Activated T-helper 2 cell treated with anti-CD3 and anti-CD28 coated beads, Interferon-gamma antibody, Interleukin-2, Interleukin-4, amounts not matched to agents 10 μg/mL and 5 μg/mL and 100 μg/mL, durations not matched to agents 14 hours and 24 hours and 36 hours (primary cell): ENCODE measurements at places on chromosomes 16 and 17.

DNA sequence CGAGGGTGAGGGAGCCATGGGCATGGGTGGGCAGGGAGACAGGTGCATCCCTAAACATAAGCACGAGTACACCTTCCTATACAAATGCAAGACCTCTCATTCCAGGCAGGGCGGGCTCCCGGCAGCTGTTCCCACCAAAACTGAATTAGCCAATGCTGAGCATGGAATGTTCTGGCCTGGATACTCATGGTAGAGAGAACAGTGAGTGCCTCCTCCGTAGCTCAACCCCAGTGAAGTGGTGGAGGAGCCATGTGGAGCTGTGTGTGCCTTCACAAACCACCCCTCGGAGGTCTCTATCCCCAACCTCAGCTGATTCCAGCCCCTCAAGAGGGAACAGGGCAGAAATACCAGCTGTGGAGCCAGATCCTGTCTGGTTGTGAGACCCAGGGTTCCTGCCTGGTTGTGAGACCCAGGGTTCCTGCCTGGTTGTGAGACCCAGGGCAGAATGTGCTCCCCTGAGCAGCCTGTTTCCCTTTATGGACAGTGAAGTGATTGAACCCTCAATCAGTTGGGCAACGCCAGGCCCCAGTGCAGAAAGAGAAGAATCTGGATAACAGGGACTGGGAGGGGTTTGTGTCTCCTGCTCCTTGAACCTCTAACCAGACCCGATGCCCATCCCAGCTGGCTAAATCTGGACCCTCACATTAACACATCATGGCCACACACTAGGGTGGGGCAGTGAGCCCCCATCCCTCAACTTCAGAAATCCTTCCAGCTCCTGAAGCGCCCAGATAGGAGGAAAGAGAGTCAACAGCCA, 2.4 kb upstream of the CDH16 start:
- H3K27ac ChIP-seq = no peak overlapping the region
- H3K4me1 ChIP-seq = peaks cover 10% of the 10 kb centered on the region
- H3K36me3 ChIP-seq = no peaks in the 10 kb centered on the region
- H3K27me3 ChIP-seq = peaks cover 36% of the 10 kb centered on the region
- DNase-seq = no peak

DNA sequence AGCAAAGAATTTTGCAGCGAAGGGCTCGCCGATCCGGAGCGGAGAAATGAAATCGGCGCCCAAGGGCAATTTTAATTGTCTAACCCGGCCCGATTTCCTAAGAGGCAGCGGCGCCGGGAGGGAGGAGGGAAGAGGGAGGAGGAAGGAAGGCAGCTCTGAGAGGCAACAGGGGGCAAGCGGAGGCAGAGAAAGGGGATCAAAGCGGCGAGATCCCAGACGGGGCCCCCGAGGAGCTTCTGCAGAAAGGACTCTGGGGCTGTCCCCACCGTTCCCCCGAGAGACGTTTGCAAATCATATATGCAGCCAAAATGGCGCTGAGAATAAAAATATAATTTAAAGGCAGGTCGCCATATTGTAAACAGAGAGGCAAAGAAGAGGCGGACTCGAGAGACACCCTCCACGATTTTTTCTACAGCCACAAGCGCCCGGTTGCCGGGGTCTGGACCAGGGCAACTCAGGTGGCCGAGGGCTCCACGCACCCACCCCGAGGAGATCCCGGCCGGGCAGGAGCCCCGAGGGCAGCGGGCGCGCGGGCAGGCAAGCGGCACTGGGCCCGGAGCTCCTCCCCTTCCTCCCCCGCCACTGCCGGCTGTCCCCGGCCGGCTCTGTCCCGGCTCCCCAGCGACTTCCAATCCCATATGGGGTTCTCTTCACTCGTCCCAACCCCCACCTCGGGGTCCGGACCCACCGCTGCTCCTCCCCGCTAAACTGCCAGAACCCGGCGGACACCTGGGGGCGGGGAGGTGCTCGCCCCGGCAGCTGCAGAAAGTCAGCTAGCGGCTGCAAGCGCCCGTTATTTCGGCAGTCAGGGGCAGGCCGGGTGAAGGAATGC, 1.9 kb downstream of the PHF12 start:
- peak overlapping the region; percentile 82 for H3K27ac ChIP-seq
- no peaks in the 10 kb centered on the region for H3K27me3 ChIP-seq
- DNase-seq = peak; percentile 56
- peaks cover 32% of the 10 kb centered on the region for H3K4me1 ChIP-seq
- peak overlapping the region; percentile 95 for H3K4me3 ChIP-seq
- peaks cover 49% of the 10 kb centered on the region for H3K36me3 ChIP-seq

GRCh38 chr17:51217946-51218345, 41.9 kb downstream of the MBTD1 start:
- peaks cover 43% of the 10 kb centered on the region for H3K36me3 ChIP-seq
- DNase-seq = no peak
- no peak overlapping the region for H3K27ac ChIP-seq
- no peaks in the 10 kb centered on the region for H3K27me3 ChIP-seq
- H3K4me1 ChIP-seq = peaks cover 8% of the 10 kb centered on the region

GRCh38 chr17:34358631-34359030, 2.4 kb downstream of the CCL13 start:
- H3K27ac ChIP-seq = no peak overlapping the region
- peaks cover 26% of the 10 kb centered on the region for H3K27me3 ChIP-seq
- no peak overlapping the region for H3K4me3 ChIP-seq
- DNase-seq = no peak
- H3K36me3 ChIP-seq = peaks cover 4% of the 10 kb centered on the region

DNA sequence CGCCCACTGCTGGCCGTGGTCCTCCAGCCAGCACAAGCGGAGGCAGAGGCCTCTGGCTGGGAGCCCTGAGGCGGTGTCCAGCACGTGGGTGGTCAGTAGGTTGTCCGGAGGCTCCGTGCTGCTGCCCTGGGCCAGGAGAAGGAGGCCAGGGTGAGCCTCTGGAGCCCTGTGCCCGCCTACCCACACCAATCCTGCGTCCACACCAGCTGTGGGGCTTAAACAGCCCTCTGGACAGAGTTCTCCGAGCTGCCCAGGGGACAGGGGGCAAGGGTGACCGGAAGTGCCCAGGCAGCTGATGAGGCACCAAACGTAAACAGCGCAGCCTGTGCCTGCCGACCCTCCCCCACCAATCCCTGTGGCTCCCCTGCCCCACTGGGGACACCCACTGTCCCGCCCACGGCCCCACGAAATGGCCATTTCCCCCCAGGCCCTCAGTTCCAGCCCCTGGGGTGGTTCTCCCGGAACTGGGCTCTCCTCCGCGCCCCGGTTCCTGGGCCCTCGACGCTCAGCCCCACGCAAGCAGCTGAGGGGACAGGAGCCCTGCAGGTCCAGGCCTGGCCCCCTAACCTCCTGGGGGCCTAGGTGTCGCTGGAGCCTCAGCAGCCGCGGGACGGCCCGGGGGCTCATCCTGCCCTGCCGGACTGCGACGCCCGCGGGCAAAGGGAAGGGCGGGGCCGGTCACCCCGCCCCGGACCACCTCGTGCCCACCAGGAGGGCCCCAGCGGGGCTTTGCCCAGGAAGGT, 27.9 kb upstream of the DBNDD1 start:
- peaks cover 3% of the 10 kb centered on the region for H3K4me1 ChIP-seq
- H3K4me3 ChIP-seq = no peak overlapping the region
- no peak overlapping the region for H3K27ac ChIP-seq

- peaks cover 34% of the 10 kb centered on the region for H3K4me1 ChIP-seq
- peaks cover 67% of the 10 kb centered on the region for H3K36me3 ChIP-seq
- H3K4me3 ChIP-seq = no peak overlapping the region
- H3K27me3 ChIP-seq = no peaks in the 10 kb centered on the region
Measured at GRCh38 chr17:73211745-73212144, 18.9 kb downstream of the COG1 start.

DNA sequence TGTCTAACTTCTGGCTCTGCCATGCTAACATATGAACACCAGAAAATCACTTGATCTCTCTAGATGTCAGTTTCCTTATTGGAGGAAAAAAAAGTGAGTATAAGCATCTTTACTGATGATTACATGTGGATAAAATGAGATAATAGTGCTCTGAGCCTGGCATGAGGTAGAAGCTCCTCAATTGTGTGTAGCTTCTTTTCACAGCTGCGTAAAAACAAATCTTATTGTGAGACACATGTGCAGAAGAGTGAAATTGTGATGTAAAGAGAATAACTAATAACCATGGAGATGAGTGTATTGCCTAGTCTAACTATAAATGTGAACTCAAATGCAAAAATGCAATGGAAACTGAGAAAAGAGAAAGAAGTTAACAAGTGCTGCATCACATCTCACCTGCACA, 44.7 kb downstream of the CDH11 start:
- no peaks in the 10 kb centered on the region for H3K4me1 ChIP-seq
- no peaks in the 10 kb centered on the region for H3K27me3 ChIP-seq
- no peak for DNase-seq
- H3K4me3 ChIP-seq = no peak overlapping the region
- no peaks in the 10 kb centered on the region for H3K36me3 ChIP-seq

GRCh38 chr17:10071141-10071540, 127.3 kb downstream of the GAS7 start:
- no peaks in the 10 kb centered on the region for H3K27me3 ChIP-seq
- no peak for DNase-seq
- no peak overlapping the region for H3K27ac ChIP-seq
- no peaks in the 10 kb centered on the region for H3K4me1 ChIP-seq

DNA sequence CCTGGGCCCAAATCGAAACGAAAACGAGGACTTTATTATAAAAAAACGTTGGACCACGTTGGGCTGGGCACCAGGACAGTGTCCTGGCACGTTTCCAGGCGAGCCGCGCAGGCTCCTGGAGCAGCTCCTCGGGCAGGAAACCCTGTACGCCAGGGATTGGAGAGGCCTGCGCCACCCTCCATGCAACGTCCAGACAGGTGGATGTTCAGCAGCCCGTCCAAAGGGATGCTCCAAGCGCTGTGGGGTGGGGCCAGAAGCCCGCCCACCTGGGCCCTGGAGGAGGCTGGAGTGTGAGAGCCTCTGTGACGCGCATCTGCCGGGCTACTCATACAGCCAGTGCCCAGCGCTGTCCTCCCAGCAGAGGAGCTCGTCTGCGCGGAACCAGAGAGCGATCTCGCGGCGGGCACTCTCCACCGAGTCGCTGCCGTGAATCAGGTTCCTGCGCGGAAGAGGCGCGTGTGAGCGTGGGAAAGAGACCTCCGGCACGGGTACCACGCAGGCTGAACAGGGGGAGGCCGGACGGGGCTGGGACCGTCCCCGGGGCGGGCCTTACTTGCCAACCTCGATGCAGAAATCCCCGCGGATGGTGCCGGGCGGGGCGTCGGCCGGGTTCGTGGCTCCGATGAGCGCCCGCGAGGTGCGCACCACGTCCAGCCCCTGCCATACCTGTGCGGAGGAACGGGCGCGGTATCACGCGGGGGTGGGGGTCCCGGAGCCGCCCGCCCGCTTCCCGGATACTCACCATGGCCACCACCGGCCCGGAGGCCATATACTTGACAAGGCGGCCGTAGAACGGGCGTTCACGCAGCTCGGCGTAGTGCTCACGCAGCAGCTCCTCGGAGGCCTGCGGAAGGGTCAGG, 785 bp downstream of the NME3 start:
- no peaks in the 10 kb centered on the region for H3K27me3 ChIP-seq
- peaks cover 10% of the 10 kb centered on the region for H3K4me1 ChIP-seq
- DNase-seq = no peak
- H3K27ac ChIP-seq = peak overlapping the region; percentile 46
- H3K36me3 ChIP-seq = peaks cover 33% of the 10 kb centered on the region

DNA sequence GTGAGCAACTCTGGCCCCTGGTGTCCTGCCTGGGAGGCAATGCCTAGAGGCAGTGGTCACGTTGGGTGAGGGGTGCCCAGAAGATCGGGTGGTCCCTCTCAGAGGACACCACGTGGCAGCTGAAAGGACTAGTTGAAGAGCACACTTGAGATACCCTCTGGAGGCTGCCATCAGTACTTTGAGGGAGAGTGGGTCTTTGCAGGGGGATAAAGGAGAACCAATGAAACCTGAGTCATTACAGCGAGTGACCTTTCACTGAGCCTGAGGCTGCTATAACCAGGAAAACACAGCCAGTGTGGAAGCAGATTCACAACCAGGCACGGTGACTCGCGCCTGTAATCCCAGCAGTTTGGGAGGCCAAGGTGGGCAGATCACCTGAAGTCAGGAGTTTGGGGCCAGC, 18.9 kb downstream of the CA4 start:
- DNase-seq = no peak
- H3K27me3 ChIP-seq = no peaks in the 10 kb centered on the region
- H3K27ac ChIP-seq = no peak overlapping the region
- H3K4me1 ChIP-seq = peaks cover 29% of the 10 kb centered on the region

DNA sequence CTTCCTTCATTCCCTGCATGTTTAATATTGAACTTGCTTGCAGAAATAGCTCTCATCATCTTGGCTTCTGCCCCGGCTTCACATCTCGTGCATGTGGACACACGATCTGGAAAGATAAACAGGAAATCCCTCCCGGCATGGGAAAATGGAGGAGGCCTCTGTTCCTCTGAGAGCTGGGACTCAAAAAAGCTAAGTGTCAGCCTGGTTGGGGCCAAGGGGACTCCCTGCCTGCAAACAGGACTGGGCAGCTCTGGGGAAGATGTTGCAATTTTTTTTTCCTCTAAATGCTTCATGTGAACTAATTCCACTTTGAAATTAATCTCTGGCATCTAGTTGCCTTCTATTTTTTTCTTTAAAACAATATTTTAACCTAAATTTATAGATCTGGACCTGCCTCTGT, 24.8 kb downstream of the ITPRIPL2 start:
- H3K4me3 ChIP-seq = no peak overlapping the region
- DNase-seq = no peak
- H3K27ac ChIP-seq = no peak overlapping the region
- H3K4me1 ChIP-seq = peaks cover 4% of the 10 kb centered on the region
- peaks cover 20% of the 10 kb centered on the region for H3K27me3 ChIP-seq

GRCh38 chr17:7107012-7107754, 7.4 kb downstream of the ASGR2 start:
- H3K27ac ChIP-seq = no peak overlapping the region
- no peak for DNase-seq
- H3K4me1 ChIP-seq = peaks cover 6% of the 10 kb centered on the region
- H3K36me3 ChIP-seq = no peaks in the 10 kb centered on the region

DNA sequence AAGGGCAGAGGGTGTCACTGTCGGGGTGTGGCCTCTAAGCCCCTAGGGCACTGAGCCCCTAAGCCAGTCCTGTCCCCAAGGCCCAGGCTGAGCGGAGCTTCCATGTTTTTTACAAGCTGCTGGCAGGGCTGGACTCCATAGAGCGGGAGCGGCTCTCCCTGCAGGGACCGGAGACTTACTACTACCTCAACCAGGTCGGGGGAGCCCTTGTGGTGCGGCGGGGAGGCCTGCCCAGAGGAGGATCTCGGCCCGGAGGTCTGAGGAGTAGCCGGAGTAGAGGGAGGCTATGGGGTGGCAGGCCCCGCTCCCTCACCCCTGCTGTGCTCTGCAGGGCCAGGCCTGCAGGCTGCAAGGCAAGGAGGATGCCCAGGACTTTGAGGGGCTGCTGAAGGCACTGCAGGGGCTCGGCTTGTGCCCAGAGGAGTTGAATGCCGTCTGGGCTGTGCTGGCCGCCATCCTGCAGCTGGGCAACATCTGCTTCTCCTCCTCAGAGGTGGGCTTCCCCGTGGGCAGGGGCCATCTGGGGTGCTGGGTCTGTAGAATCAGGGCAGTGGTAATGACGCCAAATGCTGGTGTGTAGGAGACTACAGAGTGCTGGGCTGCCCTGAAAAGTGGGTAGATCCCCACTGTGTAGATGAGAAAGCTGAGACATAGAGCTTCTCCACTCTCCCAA, 4.9 kb downstream of the MYO15B start:
- no peaks in the 10 kb centered on the region for H3K4me1 ChIP-seq
- no peaks in the 10 kb centered on the region for H3K27me3 ChIP-seq
- H3K4me3 ChIP-seq = no peak overlapping the region
- DNase-seq = no peak
- H3K27ac ChIP-seq = no peak overlapping the region
